ENCODE measurements at places on chromosomes 5 and 9.
A peak's percentile ranks its signal among the peaks of the same experiment; 100 is the strongest.

DNA sequence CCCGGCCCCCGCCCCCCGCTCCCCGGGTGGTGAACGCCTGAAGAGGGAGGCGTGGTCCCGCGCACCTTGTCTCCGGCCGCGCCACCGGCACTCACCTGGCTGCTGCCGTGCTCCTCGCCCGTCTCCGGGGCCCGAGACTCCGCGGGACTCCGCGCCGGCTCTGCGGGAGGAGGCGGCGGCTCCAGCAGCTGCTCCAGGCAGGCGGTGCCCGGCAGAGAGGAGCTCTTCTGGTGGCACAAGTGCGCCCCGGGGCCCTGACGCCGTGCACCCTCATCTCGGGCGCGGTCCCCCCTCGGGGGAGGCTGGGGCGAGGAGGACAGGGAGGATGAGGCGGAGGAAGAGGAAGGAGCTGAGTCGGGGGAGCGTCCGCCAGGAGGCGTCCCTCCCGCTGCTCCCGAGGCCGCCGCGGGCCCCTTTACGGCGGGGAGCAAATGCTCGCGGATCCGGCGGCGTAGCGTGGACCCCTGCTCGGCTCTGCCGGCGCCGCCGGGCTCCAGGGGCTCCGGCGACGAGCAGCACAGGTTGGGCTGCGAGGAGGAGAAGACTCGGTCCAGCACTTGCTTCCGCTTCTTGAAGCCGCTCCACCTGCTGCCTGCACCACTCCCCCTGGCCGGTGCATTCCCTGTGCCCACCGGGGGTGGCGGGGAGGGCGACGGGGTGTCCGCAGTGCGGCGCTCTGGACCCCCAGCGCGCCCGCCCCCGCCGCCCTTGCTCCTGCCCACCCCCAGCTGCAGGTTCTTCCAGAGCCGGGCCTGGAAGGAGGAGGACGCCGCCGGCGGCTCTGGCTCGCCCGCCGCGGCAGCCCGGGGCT lies 928 bp downstream of the MCTP1 start:
- no peak for DNase-seq

- DNase-seq: no peak
Observed at GRCh38 chr5:169707686-169708085, 70.6 kb downstream of the DOCK2 start.

- peak; percentile 29 for DNase-seq
Observed at GRCh38 chr9:114588651-114589526, 1.3 kb downstream of the ATP6V1G1 start.

- DNase-seq: no peak
Observed at GRCh38 chr9:136352682-136353081, 10.9 kb downstream of the DNLZ start.

- no peak for DNase-seq
Observed at GRCh38 chr9:122129969-122130368, 29.6 kb downstream of the NDUFA8 start.

DNA sequence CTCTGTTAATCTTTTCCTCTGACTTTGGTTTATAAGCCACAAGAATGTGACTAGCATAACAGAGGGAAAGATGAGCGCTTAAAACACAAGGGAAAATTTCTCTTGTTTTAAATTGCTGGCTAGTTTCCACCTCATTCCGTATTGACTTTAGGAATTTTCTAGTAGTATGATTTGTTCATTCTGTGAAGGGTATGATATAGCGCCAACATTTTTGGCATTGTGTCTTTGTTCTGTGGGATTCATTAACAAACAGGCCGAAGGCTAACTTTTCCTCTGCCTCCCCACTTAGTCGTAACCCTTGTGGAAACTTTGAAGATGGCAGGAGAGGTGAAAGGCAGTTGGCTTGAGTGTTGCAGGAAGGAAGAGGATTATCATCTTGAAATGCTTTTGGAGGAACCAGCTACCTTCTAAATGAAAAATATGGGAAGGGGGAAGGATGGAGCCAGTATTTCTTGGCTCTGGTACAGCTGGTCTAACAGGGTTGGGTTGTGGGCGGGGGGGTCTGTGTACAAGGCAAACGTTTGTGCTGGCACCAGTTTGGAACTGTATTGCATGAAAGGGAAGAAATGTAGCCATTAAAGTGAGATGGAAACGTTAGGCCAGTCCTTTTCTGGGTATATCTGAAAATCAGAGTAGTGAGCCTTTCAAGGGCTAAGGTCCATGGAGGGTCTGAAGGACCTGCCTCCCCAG lies 21.5 kb upstream of the DMRT2 start:
- no peak for DNase-seq

GRCh38 chr5:145588558-145588957 lies 246.6 kb downstream of the PRELID2 start:
- DNase-seq: no peak

DNA sequence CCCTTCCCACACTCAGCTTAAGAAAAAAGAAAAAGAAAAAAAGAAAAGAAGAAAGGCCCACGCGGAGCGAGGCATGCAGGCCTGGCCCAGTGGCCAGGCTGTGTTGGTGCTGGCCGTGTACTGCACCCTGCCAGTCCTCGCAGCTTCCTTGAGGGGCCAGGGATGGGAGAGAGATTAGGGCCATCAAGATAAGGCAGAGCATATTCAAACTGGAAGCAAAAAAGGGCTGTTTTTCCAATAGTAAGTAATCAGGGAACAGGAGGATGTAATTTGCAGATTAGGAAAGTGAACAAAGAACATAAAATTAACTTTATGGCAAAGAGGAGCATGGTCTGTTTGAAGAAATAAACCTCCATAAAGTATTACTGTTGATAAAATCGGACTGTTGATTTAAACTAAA lies 319.6 kb upstream of the CLINT1 start:
- no peak for DNase-seq

DNA sequence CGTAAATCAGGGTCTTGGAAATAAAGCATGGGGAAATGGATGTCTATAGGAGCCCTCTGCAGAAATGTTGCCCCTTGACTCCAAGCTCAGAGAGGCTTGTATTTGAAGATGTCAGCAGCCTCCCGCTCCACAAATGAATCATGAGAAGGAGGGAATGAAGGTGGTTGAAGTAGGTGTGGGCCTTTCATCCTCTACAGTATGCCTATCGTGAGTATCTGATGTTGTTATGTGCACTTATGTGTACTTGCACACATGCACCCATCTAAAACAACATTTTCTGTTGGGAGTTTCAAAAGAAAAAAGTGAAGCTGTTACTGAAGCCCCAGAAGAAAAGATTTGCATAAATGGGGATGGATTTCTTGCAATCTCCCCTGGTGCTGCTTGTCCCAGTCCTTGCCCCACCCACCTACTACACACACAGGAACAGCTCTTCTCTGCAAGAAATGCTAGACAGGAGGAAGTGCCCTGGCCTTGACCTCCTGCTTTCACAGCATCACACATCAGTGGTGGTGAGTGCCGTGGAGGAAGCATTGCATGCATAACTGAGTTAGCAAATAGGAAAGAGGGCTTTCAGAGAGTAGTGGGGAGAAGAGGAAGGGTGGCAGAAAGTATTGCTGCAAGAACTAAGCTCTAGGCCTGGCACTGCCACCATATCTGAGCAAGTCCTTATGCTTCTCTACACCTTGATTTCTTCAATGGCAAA lies 156.1 kb downstream of the SNX18 start:
- DNase-seq: peak; percentile 61

GRCh38 chr9:6184749-6185645 lies 30.6 kb upstream of the IL33 start:
- DNase-seq: no peak

DNA sequence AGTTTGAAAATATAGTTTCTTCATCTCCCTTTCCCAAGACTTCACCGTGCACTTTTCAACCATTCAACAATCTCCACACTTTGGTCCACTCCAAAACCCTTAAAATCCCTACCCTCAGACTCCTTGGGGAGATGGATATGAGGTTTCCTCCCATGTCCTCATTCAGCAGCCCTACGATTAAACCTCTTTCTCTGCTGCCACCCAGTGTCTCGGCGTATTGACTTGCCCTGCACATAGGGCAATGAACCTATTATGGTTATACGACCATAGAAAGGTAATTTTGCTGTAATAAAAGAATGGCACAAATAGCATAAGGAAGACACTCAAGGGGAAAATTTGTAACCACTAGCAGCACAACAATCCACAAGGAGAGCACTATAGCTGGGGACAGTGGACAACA lies 803.5 kb downstream of the TLE1 start:
- no peak for DNase-seq

GRCh38 chr5:159899067-159900049 lies 16.9 kb upstream of the ADRA1B start:
- no peak for DNase-seq

GRCh38 chr5:180113660-180114303 lies 42.2 kb upstream of the RNF130 start:
- no peak for DNase-seq

- DNase-seq: no peak
Observed at GRCh38 chr5:39340506-39340905, 23.8 kb downstream of the C9 start.

Measured in CD4-positive, alpha-beta T cell treated with Interleukin-17A for 1 hour (primary cell).